ENCODE measurements at places on chromosomes 3 and 15.

GRCh38 chr3:34216711-34217335 is 418.4 kb downstream of the PDCD6IP start:
- no peak for DNase-seq

GRCh38 chr15:60219866-60220265 is 177.9 kb downstream of the ANXA2 start:
- no peak for DNase-seq

- no peak for DNase-seq
Measured at GRCh38 chr3:124858275-124858674, 28.9 kb downstream of the ITGB5 start.

DNA sequence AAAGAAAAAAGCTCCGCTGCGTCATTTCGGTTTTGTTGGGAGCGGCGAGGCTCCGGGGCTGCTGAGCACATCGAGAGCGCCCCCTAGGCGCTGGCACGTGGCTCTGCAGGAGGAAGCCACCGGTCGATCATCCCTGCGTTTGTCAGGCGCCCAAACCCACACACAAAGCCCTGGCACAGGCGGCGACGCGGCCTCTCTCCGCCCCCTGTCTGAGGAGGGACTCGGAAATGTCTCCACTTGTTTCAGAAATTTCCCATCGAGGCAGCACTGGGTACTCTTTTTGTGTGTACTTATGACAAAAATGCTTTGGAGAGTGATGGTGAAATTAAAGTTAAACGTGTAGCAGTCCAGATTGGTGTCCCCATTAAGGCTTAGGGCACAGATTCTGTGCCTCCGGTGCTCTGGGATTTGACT is 407.3 kb upstream of the ONECUT1 start:
- DNase-seq: no peak

All from activated effector memory CD4-positive, alpha-beta T cell treated with Interleukin-2 at 50 U/mL for 16 hours (primary cell).